Fibroblast of the conjunctiva (primary cell): ENCODE measurements at places on chromosomes 13 and 19.

GRCh38 chr13:64057372-64058020, 2641.8 kb upstream of the PCDH20 start:
- DNase-seq, result no peak

- DNase-seq, result no peak
Observed at GRCh38 chr19:29510701-29511265, 15.0 kb upstream of the VSTM2B start.

GRCh38 chr13:24716446-24716845, 36.2 kb downstream of the ATP12A start:
- no peak for DNase-seq

GRCh38 chr13:36354842-36355623, 8.8 kb upstream of the SPART start:
- DNase-seq, result no peak

GRCh38 chr13:49146950-49147355, 73.2 kb upstream of the MLNR start:
- no peak for DNase-seq
